ENCODE measurements at places on chromosomes 4 and X. TPM values are rescaled to one million over a fixed set of nuclear protein-coding genes. Genes with fewer than 3 reads are reported as not detected.

GRCh38 chr4:176843710-176844109, 51.0 kb upstream of the VEGFC start:
- DNase-seq = no peak

DNA sequence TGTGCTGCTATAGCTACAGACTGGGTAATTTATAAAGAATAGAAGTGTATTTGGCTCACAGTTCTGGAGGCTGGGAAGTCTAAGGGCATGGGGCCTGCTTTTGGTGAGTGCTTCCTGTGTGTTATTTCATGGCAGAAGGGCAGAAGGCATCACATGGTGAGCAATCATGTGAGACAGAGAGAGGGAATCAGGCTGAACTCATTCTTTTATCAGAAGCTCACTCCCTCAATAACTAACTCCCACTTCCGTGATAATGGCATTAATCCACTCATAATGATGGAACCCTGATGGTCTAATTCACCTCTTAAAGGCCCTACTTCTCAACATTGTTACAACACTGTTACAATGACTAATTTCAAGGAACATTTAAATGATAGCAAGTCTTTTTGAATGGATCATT, 129.4 kb downstream of the FAT4 start:
- no peak for DNase-seq

DNA sequence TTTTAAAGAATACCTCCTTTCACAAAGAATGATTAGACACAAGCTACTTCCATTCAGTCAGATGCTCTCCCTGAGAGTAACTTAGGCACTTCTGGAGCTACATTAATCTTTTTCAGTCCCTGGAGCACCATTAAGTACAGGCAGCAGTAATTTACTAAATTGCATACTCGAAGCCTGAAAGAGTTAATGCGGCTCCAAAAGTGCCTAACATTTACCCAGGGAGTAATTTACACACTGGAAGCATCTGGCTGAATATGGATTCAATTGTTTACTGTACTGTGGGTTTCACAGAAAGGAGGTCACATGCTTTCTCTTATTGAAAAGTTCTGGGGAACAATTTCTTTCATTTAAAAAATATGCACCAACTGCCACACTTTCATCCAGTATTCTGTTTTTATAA, 260.8 kb upstream of the TENM3 start:
- DNase-seq = no peak

GRCh38 chrX:30627818-30628652, 25.2 kb upstream of the GK start:
- DNase-seq = no peak

DNA sequence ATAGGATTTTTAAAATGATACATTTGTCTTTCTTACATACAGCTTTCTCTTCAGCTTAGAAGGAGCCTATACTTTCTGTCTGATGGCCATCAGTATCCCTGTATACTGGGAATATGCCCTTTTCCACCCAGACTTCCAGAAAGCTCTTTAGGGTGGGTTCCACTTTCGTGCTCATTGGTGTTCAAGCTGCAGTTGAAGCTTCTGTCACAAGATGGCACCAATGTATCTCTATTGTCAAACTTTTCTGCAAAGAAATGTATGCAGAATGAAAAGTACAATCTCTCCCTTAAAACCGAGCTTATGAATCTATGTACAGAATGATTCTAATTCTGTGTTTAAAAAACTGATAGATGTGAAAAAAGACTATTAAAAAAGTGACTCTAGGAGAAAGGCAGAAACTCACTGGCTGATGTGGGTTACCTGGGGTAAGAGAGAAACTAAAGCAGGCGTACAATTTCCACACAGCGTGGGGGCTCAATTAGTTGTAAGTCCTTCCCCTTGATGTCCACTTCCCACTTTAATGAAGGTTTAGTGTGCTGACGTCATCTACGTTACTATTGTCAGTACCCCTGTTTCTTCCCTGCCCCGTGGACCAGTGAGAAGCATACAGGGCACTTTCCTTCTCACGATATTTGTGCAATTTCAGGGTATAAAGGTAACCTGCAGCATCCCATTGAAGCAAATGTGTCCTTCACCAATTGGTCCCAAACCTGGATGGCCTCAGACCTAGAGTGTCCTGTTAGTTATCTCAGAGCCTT, 57.3 kb upstream of the TCEAL2 start:
- DNase-seq = peak; percentile 26

- DNase-seq = no peak
Measured at GRCh38 chrX:46961574-46962283, 49.5 kb downstream of the JADE3 start.

DNA sequence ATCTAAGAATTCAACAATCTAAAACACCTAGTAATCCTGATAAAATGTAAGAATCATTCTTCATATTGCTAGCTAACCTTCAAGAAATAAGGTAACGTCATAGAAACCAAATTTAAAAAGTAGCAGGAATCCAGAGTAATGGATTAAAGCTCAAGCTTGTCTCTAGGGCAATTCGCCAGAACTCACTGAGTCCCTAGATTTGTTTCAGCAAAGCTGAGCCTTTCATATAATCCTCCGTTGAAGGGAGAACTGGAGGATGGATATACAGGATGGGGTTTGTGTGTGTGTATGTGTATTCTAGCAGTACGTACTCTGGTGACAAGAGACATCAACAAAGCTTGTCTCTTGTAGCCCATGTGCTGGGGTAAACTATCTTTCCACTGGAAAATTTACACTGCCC, 2173.5 kb upstream of the AGA start:
- no peak for DNase-seq

GRCh38 chr4:78747475-78747922, 28.7 kb upstream of the BMP2K start:
- no peak for DNase-seq

The TRAPPC2 gene
- polyA plus RNA-seq = 25.7 TPM

GRCh38 chr4:56655209-56655626, 25.9 kb downstream of the HOPX start:
- DNase-seq = peak; percentile 8

The TCP11X2 gene
- polyA plus RNA-seq = not detected

- DNase-seq = no peak
Measured at GRCh38 chr4:189202182-189202868, 738.3 kb upstream of the FRG1 start.

DNA sequence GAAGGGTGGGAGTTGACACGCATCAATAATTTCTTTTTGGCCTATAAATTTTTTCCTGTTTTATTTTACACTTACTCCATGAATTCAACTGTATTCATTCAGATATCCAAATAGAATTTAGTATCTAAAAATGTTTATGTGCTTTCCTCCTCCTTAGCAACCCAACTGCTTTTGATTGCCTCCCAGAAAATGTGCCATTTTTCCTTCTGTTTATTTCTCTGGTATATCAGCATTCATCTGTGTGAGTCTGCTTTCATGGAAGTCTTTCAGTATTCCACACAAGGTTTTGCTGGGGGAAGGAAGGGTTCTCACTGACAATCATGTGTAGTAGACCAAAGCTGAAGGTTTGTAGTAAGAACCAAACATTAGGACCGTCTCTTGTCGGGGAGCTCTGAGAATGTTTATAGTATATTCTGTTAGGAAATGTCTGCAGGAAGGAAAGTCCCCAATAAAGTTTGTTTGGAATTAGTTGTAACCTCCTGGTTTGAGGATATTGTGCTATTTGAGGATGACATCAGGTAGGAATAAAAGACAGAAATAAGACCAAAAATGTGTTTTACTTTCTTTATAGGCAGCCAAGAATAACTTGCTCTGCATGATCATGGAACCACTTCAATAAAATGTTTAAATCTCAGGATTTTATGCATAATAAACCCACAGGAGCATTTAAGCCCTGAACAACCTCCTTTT, 673.6 kb upstream of the INTU start:
- no peak for DNase-seq

DNA sequence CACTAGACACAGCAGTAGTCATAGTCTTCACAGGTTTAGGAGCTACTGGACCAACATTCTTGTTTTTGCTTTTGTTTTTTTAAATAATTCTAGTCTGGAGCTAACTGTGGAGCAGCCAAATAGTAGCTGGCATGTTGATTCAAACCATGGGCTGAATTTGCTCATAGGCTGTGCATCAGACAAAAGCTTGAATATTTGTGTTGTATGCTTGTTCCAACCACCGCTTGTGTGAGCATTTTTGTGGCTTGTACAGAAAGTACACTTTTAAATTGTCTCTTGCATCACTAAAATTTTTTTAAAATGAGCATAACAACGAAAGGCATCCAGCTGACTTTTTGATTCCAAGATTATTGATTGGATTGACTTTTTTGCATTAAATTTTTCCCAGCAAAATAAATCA, 39.6 kb downstream of the CCNI start:
- no peak for DNase-seq

DNA sequence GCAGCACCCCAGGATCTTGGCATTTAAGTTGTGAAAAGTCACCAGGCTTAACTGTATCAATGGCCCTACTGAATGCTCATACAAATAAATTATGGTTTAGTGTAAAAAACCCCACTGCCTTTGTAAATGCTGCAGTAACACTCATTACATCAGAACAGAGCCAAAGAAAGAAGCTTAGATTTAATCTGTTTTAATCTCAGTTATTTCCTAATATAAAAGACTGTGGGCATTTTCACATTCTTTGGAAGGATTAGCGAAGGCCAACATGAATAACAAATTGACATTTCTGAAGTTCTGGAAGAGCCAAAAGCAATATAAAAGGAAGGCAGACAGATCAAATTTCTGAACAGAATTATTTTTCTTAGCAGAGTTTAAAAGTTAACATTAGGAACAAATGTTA, 140.0 kb upstream of the HCCS start:
- no peak for DNase-seq

The NLRP2B gene
- not detected for polyA plus RNA-seq

The PHEX gene
- polyA plus RNA-seq = not detected

DNA sequence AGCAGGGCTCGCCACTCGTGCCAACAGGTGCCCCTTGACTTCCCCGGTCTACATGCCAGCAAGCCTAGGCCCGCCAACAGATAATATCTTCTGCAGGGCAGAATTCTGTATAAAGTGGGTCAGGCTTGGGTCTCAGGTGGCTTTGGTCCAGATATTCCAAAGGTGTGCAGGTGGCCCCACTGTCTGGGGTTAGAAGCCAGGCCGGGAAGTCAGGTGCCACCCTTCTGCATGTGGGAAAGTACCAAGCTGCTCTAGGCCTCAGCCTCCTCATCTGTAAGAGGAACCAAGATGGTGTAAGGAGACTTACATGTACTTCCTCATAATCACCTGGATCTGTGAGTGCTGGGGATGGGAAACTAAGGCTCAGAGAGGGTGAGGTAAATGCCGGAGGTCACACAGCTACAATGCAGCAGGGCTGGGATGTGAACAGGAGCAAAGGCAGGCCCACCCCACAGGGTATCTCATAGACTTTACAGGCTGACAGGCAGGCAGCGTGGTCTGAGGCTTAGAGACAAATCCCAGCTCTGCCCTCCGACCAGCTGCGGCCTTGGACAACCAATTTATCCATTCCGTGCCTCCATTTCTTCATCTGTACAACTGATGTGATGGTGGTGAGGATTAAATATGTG, 35.9 kb downstream of the WDR1 start:
- no peak for DNase-seq

GRCh38 chr4:78749972-78750727, 26.0 kb upstream of the BMP2K start:
- DNase-seq = no peak

GRCh38 chr4:177246641-177247584, 62.8 kb upstream of the NEIL3 start:
- DNase-seq = no peak

DNA sequence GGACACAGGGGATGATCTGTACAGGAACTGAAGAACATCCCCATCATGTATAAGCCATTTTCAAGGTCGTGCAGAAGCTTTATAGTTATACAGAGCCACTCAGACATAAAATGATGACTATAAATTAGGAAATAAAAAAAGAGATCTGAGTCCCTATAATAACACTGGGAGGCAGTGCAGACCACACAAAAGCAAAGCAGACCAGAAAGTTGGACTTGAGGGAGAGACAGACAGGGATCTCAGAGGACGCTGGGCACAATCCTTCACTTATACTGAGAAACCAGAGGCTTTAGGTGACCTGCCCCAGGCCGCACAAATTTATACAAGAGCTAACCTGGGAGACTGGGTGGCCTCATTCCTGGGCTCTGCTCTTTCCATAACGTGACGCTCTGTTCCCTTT, 70.5 kb downstream of the HADH start:
- DNase-seq = no peak

GRCh38 chr4:22970665-22971064, 277.9 kb downstream of the GBA3 start:
- no peak for DNase-seq

The MTNR1A gene
- polyA plus RNA-seq = not detected

The SPARCL1 gene
- polyA plus RNA-seq = not detected

GRCh38 chr4:90071289-90072235, 55.6 kb upstream of the CCSER1 start:
- no peak for DNase-seq

DNA sequence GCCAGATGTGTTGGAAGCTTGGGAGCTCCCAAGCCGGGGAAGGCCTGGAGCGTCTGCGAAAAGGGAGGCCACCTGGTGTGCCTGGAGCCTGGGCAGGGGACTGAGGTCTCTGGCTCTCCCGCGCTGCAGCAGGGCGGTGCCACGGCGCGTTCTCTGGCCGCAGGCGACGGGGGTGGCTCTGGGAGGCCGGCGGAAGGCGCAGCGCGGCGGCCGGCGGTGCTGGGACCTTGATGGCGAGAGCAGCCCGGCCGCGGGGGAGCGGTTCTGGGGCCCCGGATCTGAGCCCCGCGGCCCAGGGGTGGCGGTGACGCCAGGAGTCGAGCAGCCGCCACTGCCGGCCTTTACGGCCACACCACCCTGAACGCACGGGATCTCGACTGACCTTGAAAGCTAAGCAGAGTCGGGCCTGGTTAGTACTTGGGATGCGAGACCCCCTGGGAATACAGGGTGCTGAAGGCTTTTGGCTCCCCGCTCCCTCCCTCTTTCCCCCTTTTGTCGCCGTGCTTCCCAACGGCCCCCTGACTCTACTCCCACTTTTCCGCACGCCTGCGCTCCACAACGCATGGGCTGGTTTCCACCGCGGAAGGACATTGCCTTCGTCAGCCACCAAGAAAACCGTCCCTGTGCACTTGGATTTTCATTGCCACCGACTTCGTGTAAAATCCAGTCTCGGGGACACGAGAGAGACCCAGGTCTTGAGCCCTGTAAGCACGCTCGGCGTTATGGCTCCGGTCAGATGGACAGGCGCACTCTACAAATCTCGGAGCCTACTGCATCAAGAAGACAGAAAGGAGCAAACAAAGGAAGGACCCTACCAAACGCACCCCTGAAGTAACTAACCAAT, 9.5 kb downstream of the FRG2 start:
- DNase-seq = no peak
